ENCODE measurements at places on chromosomes 12 and 14.

DNA sequence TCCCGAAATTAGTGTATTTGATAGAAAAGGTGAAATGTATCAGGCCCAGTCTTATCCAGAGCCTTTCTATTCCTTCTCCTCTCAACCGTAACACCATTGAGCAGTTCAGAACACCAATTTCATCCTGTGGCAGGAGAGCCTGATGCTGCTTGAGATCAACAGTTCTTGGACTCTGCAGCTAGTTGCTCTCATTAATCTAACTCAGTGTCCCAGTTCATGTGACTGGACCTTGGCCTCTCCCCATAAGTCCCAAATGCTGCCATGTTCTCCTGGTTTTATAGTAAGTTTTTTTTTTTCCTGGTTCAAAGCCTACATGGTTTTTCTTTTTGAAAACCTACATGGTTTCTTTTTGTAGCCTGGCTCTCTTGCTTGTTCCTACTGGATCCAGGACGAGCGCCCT is 293.9 kb downstream of the ITPR2 start:
- DNase-seq = no peak

DNA sequence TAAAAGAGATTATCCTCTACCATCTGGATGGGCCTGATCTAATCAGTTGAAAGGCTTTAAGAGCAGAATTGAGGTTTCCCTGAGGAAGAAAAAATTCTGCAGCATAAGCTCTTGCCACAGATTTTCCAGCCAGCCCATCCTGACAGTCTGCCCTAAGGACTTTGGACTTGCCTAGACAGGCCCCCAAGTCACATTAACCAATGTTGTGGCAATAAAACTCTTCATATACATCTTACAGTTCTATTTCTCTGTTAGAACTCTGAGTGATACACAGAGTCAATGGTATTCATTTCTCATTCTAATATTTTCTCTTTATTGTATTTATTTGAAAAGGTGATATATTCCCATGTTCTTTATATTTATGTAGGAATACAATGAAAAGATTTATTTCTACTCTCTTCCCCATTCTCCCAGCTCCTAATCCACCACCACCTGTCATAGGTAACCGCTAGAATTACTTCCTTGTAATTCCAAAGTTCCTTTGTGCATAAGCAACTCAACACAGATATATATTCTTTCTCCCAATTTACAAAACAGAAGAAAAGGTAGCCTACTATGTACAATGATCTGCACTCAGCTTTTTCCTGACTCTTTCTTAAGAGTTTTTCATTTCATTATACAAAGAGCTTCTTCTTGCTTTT is 182.1 kb downstream of the CAPZA3 start:
- DNase-seq = peak; percentile 24

DNA sequence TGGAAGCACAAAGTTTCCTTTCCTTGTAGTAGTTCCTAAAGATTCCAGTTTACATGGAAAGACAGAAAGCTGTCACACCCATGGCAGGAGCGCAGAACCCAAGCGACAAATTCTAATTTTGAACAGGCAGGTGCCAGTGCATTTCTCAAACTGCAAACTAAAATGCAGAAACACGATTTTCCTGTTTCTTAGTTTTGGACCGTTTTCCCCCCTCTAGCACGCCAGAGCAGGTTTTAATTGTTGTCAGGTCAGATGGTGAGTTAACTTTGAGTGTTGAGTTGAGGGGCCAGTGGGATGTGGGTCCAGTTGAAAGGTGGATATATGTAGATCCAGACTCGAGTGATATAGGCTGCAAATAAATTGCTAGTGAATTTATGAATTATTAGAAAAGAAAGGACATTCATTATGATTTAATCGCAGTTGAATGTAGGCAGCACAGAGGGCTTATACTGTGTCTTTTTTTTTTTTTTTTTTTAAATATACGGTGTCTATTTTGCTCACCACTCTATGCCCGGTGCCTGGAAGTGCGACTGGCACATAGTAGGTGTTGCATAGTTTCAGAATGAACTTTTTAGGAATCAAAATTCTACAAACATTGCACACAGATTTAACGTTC is 909 bp upstream of the ETFBKMT start:
- DNase-seq = no peak

- DNase-seq = no peak
Observed at GRCh38 chr12:1398673-1399072, 195.7 kb downstream of the FBXL14 start.

DNA sequence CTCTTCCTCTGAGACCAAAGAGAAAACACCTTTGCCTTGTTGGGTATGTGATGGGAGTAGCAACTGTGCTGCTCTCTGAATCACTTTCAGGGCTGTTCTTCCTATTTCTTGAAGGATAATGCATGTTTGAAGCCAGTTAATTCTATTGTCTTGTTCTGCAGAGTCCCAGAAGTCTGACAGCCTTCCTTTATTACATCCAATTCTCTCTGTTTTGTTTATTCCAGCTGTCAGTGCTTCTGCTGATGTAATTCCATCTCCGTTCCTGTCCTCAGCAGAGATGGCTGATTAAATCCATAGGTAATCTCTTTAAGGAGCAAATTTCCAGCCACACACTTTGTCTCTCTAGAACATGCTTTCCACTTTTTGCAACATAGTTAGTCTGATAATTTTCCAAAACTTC is 59.7 kb downstream of the MGAT4C start:
- no peak for DNase-seq

DNA sequence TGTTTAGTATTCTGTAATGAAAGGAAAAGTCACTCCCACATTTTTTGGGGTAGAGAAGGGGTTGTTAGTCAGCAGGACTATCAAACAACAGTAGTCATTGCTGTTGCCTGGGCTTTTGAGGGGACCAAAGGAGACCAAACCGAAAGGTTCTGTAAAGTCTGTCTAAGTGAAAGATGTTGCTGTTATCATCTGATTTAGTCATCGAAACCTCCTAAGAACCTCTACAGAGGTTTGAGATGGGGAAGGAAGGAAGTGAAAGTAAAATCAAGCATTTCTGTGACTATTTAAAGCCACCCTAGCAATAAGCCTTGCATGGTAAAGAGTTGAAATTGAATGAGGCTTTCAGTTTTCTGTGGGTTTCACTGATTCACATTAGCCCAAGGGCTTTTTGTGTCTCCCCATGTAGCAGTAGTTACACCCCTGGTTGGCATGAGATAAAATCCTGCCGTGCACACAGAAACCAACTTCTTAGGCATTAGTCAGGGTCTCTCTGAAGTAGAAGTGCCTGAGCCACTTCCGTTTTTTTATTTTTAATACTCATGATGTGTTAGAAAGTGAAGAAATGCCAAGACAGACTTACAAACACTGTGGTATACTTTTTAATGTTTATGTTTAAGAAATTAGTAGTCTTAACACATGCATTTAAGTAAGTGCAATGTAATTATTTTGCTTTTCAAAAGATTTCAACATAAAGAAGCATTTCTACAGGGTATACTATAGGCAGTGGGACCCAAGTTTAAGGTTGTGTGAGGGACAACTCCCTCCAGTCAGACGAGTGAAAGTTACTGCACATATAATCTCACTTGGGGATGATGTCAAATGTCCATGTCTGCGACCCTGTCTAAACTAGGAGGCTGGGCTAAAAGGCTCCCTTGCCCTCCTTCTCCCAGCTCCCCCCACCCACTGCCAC is 50.4 kb downstream of the DYRK2 start:
- no peak for DNase-seq

- no peak for DNase-seq
Observed at GRCh38 chr14:47022721-47023120, 371.1 kb upstream of the RPL10L start.

DNA sequence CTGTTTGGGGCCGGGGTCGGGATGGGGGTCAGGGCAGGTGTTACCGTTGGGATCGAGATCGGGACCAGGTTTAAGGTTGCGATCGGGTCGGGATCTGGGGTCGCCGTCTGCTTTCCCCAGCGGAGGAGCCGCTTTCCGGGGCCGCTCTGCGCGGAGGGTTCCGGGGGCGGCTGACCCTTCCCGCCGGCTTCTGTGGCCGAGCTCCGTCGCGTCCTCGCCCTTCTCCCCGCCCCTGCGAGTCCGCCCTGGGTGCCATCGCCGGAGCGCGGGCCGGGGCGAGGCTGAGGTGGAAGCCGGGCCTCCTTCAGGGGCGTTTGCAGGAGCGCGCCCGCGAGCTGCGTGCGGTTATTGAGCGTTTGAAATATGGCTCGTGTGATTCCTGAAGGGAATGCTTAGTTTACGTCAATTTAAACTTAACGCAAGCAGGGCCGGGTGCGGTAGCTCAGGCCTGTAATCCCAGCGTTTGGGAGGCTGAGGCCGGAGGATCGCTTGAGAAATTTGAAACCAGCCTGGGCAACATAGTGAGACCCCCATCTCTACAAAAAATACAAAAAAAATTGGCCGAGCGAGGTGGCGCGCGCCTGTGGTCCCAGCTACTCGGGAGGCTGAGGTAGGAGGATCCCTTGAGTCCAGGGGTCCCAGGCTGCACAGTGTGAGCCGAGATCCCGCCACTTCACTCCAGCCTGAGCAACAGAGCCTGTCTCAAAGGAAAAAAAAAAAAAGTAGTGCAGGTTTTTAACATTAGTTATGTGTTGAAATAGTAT is 620 bp downstream of the PGAM5 start:
- no peak for DNase-seq

DNA sequence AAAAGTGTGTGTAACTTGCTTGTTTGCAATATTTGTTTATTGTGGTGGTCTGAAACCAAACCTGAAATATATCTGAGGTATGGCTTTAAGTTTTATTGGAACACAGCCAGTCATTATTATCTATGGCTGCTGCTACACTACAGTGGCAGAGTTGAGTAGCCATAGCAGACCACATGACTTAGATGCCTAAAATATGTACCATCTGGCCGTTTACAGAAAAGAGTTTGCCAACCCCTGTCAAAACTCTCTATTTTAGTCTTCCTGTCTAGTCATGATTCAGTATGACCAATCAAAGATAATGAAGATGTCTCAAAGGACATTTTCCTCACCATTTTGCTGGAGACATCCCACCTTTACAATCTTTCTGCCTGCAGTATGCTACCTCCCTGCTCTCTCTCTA is 242.3 kb downstream of the ANO6 start:
- no peak for DNase-seq

- DNase-seq = peak; percentile 28
Observed at GRCh38 chr12:46831335-46832129, 5.7 kb upstream of the SLC38A4 start.

GRCh38 chr14:86057018-86057667 is 527.2 kb downstream of the FLRT2 start:
- peak; percentile 5 for DNase-seq

- no peak for DNase-seq
Observed at GRCh38 chr12:113173081-113173698, 12.1 kb downstream of the DDX54 start.

DNA sequence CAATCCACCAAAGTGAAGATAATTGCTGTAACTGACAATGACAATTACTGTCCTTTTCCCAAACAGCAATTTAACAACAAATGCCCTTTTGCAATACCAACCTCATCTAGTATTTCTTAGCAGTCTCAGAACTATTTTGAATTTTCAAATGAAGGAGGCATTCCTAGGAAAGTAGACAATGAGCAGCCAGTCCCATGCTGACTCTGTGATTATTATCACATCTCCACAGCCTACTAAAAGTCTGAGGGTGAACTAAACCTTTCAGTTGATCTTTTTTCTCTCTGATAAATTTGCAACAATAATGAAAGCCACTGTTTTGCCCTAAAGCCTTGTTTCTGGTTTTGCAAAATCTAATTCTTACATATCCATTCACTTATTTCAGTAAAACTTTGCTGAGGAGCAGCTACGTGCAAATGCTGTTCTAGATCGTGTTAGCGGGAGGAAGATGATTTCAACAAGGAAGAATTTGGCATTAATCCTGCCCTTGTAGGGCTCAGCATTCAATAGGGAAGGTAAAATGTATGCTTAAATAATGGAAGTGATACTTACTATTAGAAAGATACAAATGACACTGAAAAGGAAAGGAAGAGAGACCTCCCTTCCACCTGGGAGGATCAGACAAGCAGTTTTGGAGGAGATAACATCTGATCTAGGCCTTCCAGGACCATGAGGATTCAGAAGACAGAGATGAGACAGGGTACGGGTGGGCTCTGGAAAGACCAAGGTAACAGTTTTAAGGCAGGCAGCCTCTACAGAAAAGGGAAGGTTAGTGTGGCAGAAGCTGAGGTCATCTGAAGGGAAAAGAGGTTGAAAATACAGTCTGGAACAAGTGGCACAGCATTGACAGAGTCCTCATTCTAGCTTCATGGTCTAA is 47.4 kb downstream of the SLC38A1 start:
- DNase-seq = no peak

GRCh38 chr12:115990241-115990640 is 287.3 kb downstream of the MED13L start:
- DNase-seq = no peak

- DNase-seq = no peak
Observed at GRCh38 chr14:100067971-100068959, 3.0 kb downstream of the EVL start.

DNA sequence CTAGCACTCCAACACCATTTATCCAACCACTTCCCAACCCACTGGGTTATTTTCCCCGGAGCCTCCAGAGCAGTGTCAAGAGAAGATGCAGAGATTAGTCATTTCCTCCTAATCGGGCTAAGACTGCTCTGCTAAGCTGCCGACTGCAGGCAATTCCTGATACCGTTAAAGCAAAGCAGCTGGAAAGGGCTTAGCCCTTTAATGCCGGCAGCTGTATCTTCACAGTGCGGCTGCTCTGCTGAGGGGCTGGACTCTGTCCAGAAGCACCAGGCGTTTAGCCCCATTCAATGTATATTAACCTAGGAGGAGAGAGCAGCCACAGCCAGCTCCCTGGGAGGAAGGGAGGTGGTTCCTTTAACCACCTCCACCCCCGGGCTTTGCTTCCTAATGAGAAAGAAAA is 11.1 kb downstream of the AQP6 start:
- no peak for DNase-seq

DNA sequence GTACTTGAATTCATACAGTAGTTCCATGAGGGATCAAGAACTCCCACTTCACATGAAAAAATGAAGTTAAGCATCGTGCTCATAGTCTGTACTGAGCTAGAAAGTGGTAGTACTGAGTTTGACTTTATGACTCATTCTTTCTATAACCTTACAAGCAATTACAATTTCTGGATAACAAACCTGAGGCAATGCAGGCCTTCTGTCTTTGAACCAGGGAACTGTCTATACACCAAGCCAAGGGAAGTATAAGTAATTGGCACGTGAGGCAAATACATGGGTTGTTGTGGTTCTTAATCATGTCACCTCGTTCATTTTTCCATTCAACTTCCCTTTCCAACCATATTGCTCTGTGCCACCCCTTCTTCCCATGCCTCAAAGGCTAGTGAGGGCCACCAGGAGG is 16.8 kb downstream of the GNS start:
- DNase-seq = no peak

DNA sequence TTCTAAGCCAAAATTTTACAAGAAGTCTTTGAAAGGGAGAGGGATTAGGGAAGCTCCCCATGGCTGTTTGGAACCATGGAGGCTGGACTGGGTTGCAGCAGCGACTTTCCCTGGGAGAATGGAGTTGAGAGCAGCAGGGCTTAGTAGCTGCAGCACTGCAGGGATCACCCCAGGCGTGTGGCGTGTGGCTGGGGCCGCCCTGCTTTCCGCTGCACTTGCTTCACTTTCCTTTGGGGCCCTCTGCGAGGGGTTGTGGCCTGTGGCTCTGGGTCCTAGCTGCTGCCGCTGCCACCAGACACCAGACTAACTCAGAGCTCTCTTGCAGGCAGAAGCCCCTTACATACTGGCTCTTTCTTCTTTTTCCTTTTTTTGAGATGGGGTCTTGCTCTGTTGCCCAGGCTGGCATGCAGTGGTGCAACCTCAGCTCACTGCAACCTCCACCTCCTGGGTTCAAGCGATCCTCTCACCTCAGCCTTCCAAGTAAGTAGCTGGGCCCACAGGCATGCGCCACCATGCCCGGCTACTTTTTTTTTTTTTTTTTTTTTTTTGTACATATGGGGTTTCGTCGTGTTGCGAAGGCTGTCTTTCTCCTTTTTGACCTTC is 25.4 kb downstream of the CCDC62 start:
- no peak for DNase-seq
